ENCODE measurements at places on chromosomes 7 and 10.

DNA sequence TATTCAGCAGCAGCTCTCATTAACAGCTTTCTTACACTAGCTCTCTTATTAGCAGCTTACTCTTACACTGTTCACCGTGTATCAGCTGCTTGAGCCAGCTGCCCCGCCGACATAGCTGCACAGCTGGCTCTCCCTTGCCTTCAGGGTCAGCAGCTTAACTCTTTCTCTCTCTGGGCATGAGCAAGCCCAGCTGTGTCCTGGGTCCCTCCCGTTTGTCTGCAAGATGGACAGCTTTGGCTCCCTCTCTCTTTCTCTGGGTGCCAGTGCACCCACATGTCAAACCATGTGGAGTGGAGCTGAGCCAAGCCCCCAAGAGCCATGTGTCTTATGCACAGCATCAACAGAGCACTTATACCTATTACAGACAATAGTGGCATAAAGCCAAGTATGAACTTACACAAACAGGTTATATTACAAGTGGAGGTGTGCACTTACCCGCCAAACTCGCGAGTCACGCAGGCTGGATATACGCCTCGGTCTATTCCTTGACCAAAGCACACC is 35.7 kb upstream of the MTPAP start:
- DNase-seq: peak; percentile 37

GRCh38 chr7:21934808-21935207 is 10.9 kb downstream of the CDCA7L start:
- no peak for DNase-seq

- DNase-seq: no peak
Measured at GRCh38 chr7:18570890-18571478, 75.4 kb downstream of the HDAC9 start.

- DNase-seq: no peak
Measured at GRCh38 chr10:66550351-66550750, 375.5 kb upstream of the LRRTM3 start.

- no peak for DNase-seq
Measured at GRCh38 chr7:55006499-55006898, 12.3 kb upstream of the EGFR start.

Measured in activated CD4-positive, alpha-beta memory T cell treated with anti-CD3 and anti-CD28 coated beads for 36 hours (primary cell).